ENCODE measurements at places on chromosomes 5 and 9.

DNA sequence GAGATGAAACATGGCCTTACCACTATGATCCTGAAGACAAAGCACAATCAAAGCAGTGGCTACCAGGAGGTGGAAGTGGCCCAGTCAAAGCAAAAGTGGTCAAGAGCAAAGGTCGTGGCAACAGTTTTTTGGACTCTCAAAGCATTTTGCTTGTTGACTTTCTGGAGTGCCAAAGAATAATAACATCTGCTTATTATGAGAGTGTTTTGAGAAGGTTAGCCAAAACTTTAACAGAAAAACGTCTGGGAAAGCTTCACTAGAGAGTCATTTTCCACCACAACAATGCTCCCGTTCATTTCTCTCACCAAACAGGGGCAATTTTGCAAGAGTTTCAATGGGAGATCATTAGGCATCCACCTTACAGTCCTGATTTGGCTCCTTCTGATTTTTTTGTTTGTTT is 33.6 kb upstream of the MAMDC2 start:
- peak; percentile 61 for DNase-seq

GRCh38 chr9:130446101-130446861 is 1.5 kb downstream of the ASS1 start:
- DNase-seq: peak; percentile 96

DNA sequence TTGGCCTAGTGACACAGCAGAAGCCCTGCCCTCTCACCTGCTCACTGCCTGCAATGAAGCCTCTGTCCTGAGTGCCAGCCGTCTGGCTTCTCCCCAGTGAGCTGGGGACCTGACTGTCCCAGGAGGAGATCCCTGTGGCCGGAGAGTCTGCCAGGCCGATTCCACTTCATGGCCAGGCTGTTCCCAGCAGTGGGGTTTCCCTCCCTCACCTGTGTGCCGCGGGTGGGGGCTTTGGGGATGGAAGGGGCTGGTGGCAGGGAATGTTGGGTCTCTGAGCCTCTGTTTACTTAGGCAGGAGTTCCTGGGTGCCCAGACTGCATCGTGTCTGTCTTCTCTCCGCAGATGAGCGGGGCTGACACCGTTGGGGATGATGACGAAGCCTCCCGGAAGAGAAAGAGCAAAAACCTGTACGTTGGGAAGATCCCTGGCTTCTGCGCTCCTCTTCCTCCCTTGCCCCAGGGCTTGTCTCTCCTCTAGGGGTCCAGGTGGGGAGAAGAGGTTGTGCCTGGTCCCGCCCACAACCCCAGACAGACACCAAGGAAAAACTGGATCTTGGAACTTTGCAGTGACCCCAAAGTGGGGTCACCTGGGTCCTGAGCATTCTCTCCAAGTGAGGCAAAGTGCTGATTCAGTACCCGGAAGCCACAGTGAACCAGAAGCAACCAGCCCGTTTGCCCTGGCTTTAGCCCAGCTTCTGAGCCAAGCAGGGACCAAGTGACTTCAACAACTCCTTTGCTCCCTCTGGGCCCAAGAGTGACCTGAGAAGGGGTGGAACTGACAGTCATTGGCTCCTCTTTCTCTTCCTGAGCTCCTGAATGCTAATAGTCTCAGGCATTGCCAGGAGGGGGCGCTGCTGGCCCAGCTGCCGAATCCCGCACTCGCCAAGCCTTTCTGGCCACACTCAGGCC is 127.7 kb downstream of the RGS3 start:
- peak; percentile 78 for DNase-seq

- no peak for DNase-seq
These were observed 272.8 kb downstream of the ICE1 start for GRCh38 chr5:5695266-5695665.

GRCh38 chr9:92439921-92440750 is 15.9 kb upstream of the OMD start:
- DNase-seq: peak; percentile 84

- DNase-seq: no peak
These were observed 100.8 kb downstream of the IQGAP2 start for GRCh38 chr5:76503929-76504328.

DNA sequence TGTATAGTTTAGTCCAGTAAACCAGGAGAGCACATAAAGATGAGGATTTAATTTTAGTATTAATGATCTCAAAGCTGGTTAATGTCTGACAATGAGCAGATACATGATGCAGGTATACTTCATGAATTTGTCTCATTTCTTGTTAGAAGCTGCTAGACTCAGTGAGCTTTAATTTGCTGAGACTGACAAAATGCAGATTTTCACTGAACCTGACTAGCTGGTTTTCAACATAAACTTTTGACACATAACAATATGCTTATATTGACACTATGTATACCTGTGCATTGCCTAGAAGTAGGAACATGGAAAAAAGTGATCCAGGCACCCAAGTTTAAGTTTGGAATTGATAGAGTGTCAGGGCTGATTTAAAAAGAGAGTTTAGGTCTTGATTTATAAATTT is 10.8 kb downstream of the UBLCP1 start:
- DNase-seq: no peak

- DNase-seq: peak; percentile 83
These were observed 40.8 kb upstream of the GLRX start for GRCh38 chr5:95863383-95863757.

- no peak for DNase-seq
These were observed 174.5 kb downstream of the FGF18 start for GRCh38 chr5:171593976-171594375.

GRCh38 chr5:158857976-158858375 is 241.7 kb downstream of the EBF1 start:
- no peak for DNase-seq

- DNase-seq: peak; percentile 79
These were observed 36.7 kb downstream of the MTREX start for GRCh38 chr5:55344392-55344992.

DNA sequence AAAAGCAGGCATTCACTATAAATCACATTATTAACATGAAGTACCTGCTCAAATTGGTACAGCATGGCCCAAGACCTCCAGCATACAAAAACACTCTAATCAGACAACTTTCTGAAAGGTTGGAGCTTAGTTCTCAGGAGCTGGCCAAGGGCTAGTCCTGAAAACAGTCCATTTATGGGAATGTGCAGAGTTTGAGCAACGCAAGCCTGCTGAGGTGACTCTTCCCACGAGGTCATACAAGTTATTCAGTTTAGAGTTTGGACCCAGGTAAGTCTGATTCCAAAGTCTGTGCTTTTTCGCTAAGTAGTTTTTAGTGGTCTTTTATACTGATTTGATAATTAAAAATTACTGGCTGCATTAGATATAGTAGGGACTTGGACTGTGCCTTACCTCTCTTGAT is 52.6 kb downstream of the AP3S1 start:
- no peak for DNase-seq

GRCh38 chr9:34276772-34277171 is 52.3 kb downstream of the KIF24 start:
- peak; percentile 11 for DNase-seq

- DNase-seq: no peak
These were observed 67.5 kb downstream of the RICTOR start for GRCh38 chr5:39006650-39007049.

- no peak for DNase-seq
These were observed 98.9 kb downstream of the LIX1 start for GRCh38 chr5:97043511-97043910.

DNA sequence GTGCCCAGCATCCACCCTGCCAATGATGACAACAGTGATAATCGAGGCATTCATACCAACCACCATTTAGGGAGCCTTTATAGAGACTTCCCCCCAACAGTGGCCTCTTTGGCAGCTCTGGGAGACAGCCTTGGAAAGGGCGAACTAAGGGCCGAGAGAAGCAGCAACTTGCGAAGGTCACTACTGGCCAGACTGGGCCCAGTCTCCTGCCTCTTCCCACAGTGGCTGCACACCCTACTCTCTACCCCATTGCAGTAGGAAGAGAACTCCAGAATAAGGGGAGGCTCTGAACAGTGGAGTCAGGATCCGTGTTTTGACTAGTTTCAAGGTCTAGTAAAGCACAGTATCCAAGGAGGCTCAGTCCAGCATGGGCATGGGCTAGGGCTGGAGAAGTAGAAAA is 5.3 kb downstream of the LHX6 start:
- no peak for DNase-seq

GRCh38 chr9:38263532-38263931 is 129.0 kb upstream of the ALDH1B1 start:
- DNase-seq: peak; percentile 60

DNA sequence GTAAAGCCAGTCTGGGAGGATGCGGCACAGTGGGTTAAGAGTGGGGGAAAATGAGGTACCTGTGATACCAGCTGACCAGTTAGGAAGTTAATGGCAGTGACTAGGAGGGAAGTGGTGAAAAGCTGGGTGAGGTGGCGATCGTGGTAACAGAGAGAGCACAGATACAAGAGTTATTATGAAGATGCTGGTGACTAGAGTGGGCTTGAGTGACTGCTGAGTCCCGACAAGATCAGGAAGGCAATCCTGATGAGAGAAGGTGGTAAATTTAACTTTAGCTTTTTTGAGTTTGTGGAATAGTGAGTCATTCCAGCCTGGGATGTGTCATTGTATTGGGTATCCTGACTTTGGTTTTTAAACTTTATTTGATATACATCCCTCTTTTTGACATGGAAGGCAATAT is 38.8 kb downstream of the CMYA5 start:
- DNase-seq: no peak

DNA sequence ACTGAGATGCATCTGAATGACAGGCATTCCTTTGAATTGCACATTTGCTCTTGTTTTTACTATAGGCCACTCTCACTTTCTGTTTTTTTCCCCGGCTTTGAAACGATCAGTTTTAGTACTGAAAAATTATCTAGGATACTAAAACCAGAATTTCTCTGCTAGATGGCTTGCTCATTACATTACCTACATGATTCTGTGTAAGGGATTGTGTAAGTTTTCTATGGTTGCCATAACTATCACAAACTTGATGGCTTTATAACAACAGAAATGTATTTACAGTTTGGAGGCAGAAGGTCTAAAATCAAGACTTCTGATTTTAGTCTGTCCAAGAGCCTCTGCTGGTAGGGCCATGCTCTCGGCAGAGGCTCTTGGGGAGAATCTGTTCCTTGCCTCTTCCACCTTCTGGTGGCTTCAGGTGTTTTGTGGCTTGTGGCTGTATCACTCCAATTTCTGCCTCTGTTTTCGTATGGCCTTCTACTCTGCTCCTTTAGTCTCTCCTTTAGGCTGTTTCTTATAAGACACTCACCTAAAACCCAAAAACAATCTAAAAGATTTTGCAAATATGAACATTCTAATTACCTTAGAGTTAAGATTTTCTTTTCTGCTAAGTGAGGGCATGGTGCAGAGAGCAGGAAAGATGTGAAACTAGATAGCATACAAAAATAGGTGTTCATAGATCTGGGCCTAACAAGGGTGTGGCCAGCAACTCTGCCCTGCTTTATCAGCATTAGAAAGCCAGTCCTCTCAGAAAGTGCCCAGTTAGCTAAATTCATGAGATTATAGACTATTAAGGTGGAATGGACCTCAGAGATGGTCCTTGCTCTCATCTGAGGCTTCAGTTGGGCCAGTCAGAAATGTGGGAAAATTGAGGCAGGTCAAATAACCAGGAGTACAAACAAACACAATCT is 93.3 kb upstream of the CDKN2B start:
- DNase-seq: no peak

DNA sequence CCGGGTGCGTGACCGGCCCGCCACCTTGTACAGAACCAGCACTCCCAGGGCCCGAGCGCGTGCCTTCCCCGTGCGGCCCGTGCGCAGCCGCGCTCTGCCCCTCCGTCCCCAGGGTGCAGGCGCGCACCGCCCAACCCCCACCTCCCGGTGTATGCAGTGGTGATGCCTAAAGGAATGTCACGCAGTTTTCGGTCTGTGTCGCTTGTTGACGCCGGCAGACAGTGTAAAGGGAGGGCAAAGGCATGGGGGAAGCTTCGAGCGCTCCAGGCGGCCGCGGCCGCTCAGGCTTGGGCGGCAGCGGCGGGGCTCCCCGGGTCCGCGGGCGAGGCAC is 1.3 kb downstream of the LRRC26 start:
- DNase-seq: no peak

DNA sequence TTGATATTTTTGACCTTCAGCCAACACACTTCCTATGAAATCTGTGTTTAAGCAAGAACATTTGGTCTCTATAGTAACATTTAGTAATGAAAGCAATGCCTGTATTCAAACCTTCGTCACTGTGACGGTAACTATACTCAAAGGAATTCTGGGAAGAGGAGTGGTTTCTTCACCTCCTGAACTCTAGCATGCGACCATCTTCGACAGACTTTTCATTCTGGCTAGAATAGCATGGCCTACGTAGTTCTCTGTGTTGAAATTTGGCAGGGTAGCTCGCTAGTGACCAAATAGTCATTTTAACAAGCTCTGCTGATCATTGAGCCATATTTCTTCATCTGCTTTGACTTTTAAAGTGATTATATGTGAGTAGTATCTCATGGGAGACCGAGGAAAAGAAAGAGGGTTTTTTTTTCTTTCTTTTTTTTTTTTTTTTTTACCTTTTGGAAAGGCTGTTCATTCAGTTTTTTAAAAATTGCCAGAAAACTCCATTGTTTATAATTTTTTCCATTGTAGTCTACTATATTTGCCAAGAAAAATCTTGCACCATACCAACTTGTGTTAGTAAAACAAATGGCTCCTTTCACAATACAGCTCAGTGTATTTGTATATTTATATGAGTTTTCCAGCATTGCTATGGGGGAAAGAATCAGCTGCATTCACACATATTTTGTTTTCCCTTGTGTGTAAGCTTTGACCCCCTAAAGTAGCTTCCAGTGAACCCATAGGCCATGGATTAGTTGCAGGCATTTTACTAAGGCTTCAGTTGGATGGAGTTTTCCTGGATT is 166.8 kb downstream of the NNT start:
- peak; percentile 100 for DNase-seq

GRCh38 chr9:137136881-137137607 is 1.9 kb upstream of the GRIN1 start:
- no peak for DNase-seq

- DNase-seq: no peak
These were observed 95.0 kb upstream of the NR5A1 start for GRCh38 chr9:124602204-124602603.

GRCh38 chr5:143026380-143026779 is 256.2 kb downstream of the ARHGAP26 start:
- no peak for DNase-seq

- DNase-seq: no peak
These were observed 29.3 kb upstream of the RFK start for GRCh38 chr9:76423216-76424177.
